ENCODE measurements at places on chromosomes 11 and 22.
A peak's percentile ranks its signal among the peaks of the same experiment; 100 is the strongest.

- no peak for DNase-seq
These were observed 39.4 kb upstream of the LIN7C start for GRCh38 chr11:27545946-27546345.

- DNase-seq: no peak
These were observed 132.6 kb downstream of the SHANK2 start for GRCh38 chr11:71119656-71120269.

DNA sequence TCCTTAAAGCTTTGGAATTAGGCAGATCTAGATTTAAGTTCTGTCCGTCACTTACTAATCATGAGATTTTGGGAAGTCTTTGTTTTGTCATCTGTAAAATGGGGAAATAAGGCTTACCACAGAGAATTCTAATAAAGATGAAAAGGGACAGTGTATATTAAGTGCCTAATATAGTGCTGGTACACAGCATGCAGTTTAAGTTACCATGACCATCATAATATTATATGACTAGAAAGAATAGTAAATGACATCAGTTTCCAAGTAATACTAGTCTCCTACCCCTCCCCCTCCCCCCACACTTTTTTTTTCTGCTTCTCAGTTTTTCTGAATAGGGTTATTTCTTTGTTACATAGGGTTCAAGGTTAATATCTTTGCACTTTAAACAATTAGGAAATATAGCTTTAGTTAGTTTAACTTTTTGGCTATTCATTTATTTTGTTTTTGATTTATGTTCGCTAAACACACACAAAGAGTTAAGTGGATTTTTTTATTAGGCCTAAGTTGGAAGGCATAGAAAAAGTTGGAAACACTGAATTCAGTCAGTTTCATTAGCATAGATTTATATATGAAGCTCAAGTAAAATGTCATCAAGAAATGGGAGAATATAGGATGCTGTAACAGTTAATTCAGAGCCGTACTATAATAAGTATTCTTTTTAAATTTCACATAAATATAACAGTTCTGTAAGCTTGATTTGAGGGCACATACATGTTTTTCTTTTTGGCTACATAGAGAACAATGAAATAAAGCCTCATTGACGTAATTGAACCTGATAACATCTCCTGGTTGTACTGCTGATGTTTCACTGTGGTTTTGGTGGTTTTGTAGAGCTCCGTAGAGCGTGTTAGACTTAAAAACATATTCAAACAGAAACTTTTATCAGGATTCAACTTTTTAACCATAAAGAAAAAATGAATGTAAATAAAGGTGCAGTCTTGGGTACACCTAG, 121.2 kb downstream of the PDE3B start:
- DNase-seq: peak; percentile 84

- DNase-seq: no peak
These were observed 5.7 kb downstream of the SYT13 start for GRCh38 chr11:45280449-45280848.

- no peak for DNase-seq
These were observed 37.4 kb upstream of the TP53I11 start for GRCh38 chr11:44988111-44988510.

DNA sequence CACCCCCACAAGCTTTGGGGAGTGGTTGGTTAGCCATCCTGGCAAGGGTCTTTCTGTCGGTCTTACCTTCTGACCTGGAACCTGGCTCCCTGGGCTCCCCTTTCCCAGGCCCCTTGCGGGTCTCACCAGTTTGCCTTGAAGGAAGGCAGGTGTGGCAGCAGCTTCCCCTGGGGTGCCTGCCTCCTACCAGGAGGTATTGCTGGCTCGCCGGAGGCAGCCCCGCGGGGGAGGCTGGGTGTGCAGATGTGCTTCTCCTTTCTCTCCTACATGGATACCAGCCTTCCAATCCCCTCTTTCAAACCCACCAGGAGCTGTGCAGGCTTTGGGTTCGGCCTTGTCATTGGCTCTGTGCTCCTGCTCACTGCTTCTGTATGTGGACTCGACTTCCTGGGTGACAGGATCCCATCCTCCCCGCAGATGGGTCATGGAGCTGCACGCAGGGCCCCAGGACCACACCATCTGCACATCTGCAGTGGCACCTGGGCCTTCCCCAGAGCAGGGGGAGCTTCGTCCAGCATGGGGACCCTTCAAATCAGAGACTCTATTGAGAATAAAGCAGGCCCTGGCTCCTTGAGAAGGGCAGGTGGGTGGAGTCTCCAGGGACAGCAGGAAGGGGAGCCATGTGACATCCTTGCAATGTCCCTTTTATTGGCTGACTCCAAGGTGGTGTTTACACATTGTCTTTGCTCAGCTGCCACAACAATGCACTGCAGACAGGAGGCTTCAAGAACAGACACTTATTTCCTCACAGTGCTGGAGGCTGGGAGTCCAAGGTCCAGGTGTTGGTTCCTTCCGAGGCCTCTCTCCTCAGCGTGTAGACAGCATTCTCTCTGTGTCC, 592.0 kb downstream of the BRD1 start:
- no peak for DNase-seq

GRCh38 chr11:81907996-81908395, 825.7 kb downstream of the FAM181B start:
- DNase-seq: no peak

GRCh38 chr11:23976841-23977271, 520.0 kb upstream of the LUZP2 start:
- DNase-seq: no peak

- no peak for DNase-seq
These were observed 18.9 kb upstream of the THY1 start for GRCh38 chr11:119441898-119442243.

DNA sequence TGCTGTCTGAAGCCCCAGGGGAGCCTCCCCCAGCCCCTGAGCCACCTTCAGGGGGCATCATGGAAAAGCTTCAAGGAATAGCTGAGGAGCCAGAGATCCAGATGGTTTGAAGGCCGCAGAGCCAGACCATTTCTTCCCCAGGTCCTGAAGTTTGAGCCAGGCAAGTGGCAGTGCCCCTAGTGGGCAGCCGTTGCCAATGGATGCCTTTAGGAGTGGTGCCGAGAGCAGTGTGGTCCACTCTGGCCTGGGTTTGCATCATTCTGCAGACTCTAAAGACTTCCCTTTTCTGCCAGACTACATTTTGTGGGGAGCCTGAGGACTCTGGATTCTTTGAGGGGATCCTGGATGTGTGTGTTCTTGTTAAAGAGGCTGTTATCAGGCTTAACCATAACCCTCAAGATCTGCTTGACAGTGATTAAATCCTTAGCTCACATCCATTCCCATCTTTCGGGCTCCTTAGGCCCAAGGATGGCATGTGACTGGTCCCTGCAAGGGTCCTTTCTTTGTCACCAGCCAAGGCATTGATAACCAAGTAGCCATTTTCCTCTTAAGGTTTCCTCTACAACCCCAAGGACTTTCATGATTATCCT, 13.1 kb downstream of the HINFP start:
- DNase-seq: no peak

DNA sequence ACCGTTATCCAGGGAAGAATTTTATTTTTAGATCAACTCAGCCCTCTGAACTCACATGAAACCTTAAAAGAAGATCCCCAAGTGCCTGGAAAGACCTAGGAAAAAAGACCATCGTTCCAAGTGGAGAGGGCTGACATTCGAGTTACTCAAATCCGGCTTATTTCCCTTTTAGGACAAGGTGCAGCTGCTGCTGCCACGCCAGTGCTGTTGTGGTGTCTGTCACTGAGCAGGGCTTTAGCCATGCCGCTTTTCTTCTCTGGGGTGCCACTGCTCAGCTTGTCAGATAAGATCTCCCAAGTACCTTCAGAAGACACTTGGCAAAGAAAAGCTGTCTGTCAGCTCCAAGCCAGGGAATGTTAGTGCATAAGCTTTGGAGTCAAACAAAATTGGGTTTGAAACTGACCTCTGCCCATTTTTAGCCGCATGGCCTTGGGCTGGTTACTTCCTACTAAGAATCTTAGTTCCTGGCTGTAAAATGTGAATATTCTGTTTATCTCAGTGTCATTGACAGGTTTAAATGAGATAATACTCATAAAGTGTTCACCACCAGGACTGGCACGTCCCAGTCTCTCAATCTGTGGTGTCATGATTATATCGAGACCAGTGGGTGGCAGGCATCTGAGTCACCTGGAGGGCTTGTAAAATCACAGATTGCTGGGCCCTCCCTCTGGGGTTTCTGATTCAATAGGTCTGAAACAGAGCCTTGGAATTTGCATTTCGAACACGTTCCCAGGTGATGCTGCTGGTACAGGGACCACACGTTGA, 117.5 kb downstream of the PKNOX2 start:
- no peak for DNase-seq

DNA sequence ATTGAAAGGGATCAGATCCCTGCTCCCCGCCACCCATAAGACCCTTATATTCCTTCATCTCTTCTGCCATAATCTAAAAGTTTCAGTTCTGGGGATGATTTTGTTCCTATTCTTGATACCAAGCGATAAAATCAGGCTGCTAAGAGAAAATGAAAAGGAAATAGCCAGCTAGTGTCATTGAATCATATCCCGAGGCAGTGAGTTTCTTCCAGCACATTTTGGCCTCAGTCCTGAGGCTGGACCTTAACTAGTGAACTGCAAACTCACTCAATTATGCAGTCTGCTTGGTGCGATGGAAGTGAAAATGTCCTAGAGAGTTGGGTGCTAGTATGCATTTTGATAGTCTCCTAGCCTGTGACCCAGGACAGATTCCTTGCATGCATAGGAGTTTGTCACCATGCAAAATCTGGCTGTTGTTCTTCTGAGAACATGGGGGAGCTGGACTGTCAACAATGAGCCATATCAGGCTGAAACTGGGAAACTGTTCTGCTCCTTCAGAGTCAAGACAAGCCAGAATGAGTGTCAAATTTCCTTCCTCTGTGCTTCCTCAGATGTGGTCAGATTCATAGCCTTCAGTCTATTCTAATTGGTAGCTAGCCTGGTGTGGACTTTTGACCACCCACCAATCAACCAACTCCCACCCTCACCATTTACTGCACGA, 102.9 kb downstream of the CCDC81 start:
- no peak for DNase-seq

DNA sequence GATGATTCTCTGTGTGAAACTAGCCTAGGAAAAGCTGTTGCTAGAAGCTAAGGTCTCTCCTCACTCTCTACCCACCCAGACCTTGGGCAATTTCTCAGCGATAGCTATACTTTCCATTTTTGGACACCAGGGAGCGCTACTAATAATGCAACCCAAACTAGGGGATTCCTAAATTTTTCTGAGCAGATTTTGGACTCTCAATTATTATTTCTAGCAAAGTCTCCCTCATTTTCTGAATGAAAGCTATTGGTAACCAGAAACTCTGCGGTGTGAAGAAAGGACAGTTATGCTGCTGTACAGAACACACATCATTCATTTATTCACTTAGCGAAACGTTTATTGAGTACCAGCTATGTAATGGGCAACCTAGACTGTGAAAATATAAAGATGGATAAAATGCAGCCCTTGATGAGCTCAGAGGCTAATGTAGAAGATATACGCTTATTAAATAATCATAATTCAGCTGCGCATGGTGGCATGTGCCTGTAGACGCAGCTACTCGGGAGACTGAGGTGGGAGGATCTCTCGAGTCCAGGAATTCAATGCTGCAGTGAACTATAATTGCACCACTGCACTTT, 6.1 kb upstream of the STIM1 start:
- peak; percentile 59 for DNase-seq

GRCh38 chr22:23579870-23580575, at the start of gene IGLL1:
Gene IGLL1 (minus strand): TSS chr22:23580290. CDS start chr22:23580190, 100 bp downstream.
- DNase-seq: no peak

DNA sequence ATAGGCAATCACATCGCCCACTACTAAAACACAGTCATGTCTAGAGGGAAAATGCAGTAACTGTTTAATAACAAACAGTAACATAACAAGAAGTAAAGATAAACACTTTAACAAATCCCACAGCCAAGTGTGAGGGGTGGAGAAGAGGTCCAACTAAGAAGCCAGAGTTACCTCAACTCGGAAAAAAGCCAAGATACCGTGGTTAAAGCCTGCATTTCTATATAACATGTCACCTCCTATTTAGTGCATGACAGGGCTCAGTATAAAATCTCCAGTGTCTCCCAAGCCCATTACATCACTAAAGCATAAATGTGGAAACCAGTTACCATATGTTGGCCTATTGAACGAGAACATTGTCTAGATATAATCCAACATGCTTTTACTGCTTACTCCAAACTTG, 281.7 kb downstream of the LRRC4C start:
- no peak for DNase-seq

DNA sequence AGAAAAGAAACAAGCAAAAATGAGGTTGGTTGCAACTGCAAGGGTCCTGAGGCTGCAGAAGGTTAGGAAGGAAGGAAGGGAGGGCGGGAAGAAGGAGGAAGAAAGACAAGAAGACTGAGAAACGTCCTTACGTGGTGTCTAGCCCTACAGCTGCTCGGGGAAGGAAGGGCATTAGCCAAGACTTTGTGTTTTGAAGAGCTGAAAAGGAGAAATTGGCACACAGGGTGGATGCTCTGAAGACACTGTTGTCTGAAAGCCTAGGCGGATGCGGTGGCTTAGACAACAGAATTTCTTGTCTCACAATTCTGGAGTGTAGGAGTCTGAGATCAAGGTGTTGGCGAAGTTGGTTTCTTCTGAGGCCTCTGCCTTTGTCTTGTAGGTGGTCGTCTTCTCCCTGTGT, 60.7 kb downstream of the MCM5 start:
- no peak for DNase-seq

GRCh38 chr11:34633640-34633989, 12.7 kb downstream of the EHF start:
- DNase-seq: no peak

- no peak for DNase-seq
These were observed 37.2 kb downstream of the FAR1 start for GRCh38 chr11:13705710-13706109.

GRCh38 chr11:78841456-78842060, 266.9 kb upstream of the NARS2 start:
- no peak for DNase-seq

DNA sequence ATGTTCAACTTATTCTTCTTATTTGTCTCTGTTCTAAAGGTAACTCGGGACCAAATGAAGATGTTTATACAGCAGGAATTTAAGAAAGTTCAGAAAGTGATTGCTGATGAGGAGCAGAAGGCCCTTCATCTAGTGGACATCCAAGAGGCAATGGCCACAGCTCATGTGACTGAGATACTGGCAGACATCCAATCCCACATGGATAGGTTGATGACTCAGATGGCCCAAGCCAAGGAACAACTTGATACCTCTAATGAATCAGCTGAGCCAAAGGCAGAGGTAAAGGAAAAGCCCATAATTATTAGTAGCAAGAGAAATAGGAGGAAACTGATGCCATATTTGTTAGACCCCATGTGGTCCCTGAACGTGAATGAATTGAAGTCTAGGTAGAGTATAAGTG, 63.3 kb downstream of the TRIM44 start:
- DNase-seq: no peak

DNA sequence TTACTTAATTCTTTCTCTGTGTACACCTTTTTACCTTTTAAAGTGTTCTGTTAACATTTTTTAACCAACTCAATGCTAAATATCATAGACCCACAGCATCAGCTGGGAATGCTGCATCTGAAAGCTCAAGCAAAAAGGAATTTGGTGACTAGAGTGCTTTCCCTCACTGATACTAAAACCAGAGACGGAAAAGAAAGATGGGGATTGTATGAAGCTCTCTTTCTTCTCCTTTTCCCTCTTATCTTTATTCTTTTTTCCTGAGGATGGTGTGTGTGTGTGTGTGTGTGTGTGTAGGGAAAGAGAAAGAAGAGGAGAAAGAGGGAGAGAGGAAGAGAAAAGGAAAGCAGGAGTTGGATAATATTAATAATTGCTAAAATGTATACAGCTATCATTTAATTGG, 4.1 kb upstream of the SIK2 start:
- DNase-seq: no peak

- DNase-seq: no peak
These were observed 506 bp downstream of the MCM5 start for GRCh38 chr22:35400501-35400790.
